ENCODE measurements at places on chromosomes 16 and 17. TPM values are rescaled to one million over a fixed set of nuclear protein-coding genes. Genes with fewer than 3 reads are reported as not detected.

The ANKS4B gene
- polyA plus RNA-seq, result not detected

The FA2H gene
- polyA plus RNA-seq, result 1.1 TPM

The PRR35 gene
- polyA plus RNA-seq, result not detected

The CCL17 gene
- not detected for polyA plus RNA-seq

The RAB34 gene
- 17.1 TPM for polyA plus RNA-seq

The CCL14 gene
- not detected for polyA plus RNA-seq

The CDK5R1 gene
- polyA plus RNA-seq, result 2.4 TPM

The THUMPD1 gene
- polyA plus RNA-seq, result 72.6 TPM

The ABCC3 gene
- polyA plus RNA-seq, result 0.37 TPM

The RHOT1 gene
- polyA plus RNA-seq, result 21.7 TPM

The ZNF629 gene
- 0.82 TPM for polyA plus RNA-seq

The KSR1 gene
- 21.3 TPM for polyA plus RNA-seq

Data from B cell (primary cell).